Stimulated activated CD8-positive, alpha-beta memory T cell treated with anti-CD3 and anti-CD28 coated beads, Interleukin-4, amount 100 ng/mL, for 1 hour (primary cell): ENCODE measurements at places on chromosomes 7 and 10.
A peak's percentile ranks its signal among the peaks of the same experiment; 100 is the strongest.

DNA sequence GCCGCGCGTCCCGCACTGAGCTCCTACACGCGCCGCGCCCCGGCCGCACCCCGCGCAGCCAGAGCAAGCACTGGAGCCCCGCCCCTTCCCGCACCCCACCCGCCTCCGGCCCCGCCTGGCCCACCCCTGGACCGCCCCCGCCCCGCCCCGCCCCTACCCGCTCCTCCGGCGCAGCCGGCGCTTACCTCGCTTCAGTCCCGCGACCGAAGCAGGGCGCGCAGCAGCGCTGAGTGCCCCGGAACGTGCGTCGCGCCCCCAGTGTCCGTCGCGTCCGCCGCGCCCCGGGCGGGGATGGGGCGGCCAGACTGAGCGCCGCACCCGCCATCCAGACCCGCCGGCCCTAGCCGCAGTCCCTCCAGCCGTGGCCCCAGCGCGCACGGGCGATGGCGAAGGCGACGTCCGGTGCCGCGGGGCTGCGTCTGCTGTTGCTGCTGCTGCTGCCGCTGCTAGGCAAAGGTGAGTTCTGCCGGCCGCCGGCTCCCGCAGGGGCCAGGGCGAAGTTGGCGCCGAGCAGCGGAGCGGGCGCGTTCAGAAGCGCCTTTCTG, at the start of gene RET:
Gene RET (plus strand): TSS at position 194 of the 545 bp plus-strand sequence. CDS start 190 bp downstream, at position 384.
- no peak for DNase-seq

DNA sequence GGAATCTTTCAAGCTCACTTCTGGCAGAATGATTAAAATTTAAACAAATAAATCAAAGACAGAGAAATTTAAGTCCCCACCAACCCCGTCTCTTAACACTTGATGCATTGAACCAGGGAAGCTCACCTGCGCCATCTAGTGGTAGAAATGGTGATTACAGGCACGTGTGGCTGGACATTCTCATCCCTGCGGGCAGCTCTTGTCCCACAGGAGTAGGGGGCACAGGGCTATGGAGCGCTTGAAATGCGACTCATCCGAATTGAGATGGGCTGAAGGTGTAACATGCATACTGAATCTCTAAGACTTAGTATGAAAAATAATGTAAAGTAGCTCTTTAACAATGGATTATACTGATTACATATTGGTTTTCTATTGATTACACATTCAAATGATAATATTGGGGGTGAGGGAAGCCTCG, 24.8 kb upstream of the SLIT1 start:
- peak; percentile 38 for DNase-seq

DNA sequence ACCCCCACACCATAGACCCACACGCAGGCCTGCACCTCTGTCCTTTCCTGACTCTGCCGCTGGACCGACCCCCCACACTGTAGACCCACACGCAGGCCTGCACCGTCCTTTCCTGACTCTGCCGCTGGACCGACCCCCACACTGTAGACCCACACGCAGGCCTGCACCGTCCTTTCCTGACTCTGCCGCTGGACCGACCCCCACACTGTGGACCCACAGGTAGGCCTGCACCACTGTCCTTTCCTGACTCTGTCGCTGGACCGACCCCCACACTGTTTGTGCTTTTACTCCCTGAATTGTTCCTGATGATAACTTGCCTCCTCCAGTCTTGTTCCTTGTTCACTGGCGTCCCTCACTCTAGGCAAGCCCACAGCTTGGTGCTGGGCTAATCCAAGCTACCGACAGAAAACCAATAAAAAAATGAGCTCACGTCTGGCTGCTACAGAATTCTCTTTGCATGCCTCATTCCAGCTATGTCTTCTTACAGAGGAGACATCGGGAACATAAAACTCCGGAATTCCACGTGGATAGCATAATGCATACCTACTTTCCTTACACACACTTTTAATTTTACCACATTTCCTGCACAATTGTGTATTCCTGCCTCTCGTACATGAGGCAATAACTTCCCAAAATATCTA, 494.3 kb downstream of the PTPRN2 start:
- DNase-seq = no peak

GRCh38 chr10:114577133-114577532, 80.9 kb downstream of the ABLIM1 start:
- no peak for DNase-seq

- DNase-seq = no peak
Observed at GRCh38 chr10:115945701-115946445, 327.1 kb downstream of the GFRA1 start.

DNA sequence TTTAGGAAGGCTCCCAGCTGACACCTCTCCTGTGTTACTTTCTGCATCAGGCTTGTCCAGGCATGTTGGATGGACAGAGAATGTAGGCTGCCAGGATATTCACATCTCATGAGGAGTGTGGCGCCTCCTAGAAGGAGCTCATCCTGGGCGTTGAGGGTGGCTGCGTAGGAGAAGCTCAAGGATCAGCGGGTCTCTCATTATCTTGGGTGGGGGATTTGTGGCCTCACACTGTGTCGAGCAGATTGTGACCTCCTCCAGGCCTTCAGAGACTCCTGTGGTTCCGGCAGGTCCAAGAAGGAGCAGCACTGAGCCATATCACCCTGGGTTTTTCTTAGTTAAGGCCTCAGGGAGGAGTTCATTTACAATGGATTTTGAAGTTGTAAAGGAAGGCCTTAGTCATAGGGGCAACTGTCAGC, 8.7 kb upstream of the COBL start:
- no peak for DNase-seq

GRCh38 chr10:121357401-121357800, 240.8 kb downstream of the FGFR2 start:
- no peak for DNase-seq

- DNase-seq = no peak
Observed at GRCh38 chr10:26219676-26220075, 3.1 kb downstream of the GAD2 start.

DNA sequence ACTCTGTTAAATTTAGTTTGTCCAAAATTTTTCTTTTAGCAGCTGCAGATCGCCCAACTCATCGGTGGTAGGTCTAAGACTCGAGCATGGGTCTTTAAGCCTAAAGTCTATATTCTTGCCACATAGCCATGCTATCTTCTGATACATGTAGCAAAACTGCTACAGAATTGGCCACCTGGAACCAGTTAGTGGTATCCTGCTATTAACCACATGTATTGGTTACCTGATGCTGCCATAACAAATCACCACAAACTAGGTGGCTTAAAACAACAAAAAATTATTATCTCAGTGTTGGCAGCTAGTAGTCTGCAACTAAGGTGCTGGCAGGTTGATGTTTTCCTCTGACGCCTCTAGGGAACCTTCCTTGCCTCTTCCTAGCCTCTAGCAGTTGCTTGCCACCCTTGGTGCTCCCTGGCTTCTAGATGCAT, 96.7 kb upstream of the PIK3CG start:
- DNase-seq = no peak

GRCh38 chr7:13104128-13104527, 416.7 kb downstream of the ARL4A start:
- DNase-seq = no peak

DNA sequence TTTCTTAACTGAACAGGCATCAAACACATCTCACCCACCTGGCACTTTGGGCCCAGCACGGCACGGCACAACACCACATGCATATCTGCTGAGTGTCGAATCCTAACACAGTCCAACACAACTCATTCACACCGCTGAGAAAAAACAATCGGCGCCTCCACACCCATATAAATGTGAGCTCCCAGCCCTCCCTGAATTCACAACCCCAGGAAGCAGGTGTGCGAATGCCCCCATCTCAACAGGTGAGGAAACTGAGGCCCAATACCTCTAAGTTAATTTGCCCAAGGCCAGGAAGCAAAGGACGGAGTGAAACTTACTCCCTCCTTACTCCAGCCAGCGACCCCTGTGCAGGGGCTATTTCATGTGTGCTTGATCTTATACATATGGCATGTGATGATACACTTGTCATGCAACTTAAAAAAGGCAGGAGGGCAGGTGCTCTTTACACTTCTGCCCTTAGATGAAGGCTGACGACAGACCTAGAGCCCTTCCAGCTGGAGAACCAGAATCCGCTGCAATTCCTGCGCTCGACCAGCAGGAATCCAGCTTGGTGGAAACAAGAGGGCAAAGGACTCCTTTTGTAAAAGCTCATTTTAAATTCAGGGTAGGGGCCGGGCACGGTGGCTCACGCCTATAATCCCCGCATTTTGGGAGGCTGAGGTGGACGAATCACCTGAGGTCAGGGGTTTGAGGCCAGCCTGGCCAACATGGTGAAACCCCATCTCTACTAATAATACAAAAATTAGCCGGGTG, 116.0 kb downstream of the LARP4B start:
- DNase-seq = no peak

DNA sequence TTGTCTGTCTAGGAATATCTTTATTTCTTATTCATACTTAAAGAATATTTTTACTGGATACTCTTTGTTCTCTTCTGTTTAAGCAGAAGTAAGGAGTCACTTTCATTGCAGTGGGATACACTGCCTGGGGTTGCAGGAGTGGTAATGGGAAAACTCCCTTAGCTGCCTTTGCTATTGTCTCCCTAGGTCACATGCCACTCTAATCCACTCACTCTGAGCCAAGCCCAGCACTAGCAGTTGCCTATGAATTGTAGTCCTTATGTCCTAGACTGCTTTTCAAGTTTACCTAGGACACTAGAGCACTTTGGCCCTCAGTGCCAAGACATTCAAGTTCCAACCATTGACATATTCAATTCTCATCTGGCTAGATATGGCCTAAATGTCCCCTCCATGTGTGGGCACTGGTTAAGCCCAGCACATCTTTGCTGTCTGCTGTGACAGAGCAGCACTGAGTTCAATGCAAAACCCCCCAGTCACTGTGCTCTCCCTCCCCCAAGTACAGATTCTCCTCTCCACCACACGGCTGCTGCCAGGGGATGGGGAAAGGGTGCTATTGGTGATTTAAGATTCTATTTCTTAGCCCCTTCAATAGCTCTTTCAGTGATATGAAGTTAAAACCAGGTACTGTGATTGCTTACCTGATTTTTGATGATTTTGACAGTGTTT, 991.7 kb upstream of the KCND2 start:
- no peak for DNase-seq

DNA sequence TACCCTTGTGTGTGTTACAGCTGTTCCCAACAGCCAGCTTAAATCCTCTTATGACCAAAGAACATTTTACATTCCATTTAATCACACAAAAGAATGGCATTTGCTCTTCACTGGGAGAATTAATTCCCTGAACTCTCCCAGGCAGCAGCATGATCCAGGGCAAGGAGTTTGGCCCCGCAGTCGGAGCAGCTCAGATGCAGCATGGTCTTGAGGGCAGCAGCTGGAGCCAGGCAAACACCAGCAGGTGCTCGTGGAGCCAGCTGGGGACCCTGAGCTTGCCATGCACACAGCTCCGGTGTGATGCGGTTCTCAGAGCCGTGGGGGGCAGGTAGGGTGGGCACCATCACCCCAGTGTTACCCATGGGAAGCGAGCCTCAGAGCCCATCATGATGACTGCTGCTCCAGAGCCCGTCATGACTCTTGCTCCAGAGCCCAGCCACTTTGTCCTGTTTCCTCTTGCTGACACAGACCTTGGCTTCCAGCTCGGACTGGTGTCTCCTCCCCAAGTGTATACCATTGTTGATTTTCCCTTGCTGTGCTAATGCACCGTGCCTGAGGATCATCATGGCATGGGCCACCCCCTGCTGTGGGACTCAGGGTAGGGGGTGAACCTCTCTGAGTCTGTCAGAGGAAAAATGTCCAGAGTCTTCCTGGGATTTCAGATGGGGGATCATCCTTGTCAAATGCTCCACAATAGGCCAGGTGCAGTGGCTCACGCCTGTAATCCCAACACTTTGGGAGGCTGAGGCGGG, 75.8 kb downstream of the ZRANB1 start:
- no peak for DNase-seq

DNA sequence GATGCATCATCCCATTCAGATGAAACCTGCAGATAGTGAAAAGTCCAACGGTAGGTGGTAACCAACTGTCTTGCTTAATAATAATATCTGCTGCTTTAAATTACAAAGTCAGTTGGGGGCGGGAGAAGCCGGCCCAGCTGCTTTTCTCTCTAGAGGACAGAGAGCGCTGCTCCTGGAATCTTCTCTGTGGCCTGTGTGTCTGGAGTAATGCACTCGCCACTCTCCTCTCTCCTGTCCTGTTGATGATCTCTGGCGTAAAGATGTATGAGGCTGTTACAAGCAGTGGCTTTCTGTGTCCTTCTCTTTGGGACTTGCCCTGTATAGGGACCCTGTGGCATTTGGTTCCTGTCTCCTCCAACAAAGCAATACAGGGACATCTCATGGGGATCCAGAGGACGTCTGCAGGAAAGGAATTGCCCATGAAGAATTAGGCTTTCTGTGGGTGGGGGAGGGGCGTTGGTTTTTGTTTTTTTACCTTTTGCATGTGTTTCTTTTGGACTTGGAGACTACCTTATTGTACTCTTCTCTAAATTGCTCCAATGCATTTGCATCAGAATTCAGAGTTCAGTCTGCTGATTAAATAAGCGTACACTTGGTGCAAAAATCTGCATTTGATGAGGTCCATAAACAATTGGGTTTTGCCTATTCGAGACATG, 231.6 kb downstream of the CELF2 start:
- no peak for DNase-seq

- no peak for DNase-seq
Observed at GRCh38 chr10:4514445-4515108, 311.4 kb upstream of the AKR1E2 start.

DNA sequence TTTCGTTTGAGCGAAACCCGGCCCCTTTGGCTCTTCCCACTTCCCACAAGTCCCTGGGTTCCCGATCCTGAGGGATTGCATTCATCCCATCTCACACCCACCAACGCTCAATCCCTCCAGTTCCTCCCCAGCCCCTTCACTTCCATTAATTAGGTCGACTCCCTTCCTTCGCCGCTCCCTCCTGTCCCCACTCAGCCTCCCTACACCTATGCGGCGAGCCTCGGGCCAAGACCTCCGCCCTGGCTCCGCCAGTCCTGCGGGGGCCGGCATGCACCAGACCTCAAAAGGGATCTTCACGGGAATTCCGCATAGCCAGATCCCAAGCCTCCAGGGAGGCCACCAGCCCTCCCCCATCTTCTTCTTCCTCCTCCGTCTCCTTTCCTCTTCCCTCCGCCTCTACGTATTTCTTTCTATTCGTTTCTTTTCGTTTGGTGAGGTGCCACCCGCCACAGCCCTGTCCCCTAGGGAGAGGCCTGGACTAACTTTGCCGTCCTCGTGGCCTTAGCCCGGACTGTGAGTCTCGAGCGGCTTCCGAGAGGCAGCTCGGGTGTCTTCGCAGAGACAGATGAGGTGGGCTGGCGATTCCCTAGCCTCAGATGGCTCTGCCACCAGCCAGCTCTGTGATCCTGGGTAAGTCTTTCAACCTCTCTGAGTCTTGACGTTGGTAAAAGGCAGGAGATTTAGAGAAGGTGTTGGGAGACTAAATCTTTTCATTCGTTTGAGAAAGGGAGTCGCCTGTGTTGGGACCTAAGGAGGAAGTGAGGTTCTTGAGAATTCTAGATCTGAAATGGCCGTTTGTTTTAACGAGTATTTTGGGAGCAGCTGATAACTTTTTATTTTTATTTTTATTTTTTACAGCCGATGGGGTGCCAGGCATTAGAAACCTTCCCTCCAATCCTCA, 8.1 kb upstream of the LBX1 start:
- DNase-seq = no peak
